HT-29 (cell line): ENCODE measurements at places on chromosomes 16 and 17. TPM values are rescaled to one million over a fixed set of nuclear protein-coding genes. Genes with fewer than 3 reads are reported as not detected.

GRCh38 chr16:62872339-62872738 is 836.1 kb upstream of the CDH8 start:
- DNase-seq, result no peak

GRCh38 chr16:4660454-4661007 is 32.8 kb upstream of the NUDT16L1 start:
- peak; percentile 61 for DNase-seq

DNA sequence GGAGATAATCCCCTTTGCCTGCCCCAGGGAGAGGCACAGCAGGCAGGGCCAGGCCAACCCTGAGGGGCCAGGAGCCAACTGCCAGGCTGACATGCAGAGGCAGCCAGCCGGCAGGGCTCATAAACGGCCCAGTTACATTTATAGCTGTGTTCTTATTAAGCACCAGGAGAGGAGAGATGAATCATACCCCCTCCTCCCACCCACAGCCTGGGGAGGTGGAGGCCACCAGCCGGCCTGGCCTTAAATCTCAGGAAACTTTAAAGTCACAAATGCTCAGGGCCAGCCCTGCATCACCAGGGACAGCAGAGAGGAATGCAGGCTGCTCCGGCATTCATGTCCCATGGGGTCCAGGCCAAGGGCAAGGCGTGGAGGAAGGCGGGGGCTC is 177.2 kb downstream of the TMEM132E start:
- DNase-seq, result no peak

DNA sequence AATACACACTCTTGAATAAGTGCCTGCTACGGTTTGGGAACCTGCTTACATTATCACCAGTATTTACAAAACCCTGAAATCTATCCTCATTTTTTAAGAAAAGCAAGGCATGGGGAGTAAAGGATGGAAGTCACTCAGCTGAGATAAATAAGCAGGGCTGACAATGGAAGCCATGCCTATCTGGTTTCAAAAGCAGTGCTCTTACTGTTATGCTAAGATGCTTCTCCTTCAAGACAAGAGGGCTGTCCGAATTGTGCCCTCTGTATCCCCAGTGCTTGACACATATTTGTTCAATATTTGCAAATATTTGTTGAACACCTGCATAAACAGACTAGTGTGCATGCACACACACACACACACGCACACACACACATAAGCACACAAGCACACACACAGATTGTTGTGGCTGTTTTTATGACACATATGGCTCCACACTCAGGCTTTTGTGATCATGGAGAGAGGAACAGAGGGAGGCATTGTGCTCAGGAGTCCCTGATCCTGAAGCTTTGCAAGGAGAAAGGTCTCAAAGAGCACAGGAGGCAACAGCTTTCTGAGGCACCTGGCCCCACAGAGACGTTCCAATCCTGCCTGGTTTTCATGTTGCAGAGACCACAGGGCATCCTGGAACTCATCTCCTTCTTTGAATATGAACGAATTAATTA is 401.6 kb upstream of the CDH11 start:
- DNase-seq, result no peak

Gene BTBD17
- total RNA-seq, result 0.10 and 0.44 TPM in 2 replicates

Gene DNAAF8
- 2.5 and 5.8 TPM in 2 replicates for total RNA-seq

Gene TLCD3A
- 17.4 and 21.7 TPM in 2 replicates for total RNA-seq

Gene KRT28
- not detected in 2 replicates for total RNA-seq

Gene HASPIN
- 13.1 and 17.1 TPM in 2 replicates for total RNA-seq

Gene ASPHD1
- total RNA-seq, result 19.5 and 24.0 TPM in 2 replicates

Gene SLC9A5
- total RNA-seq, result 2.2 and 2.7 TPM in 2 replicates
